ENCODE measurements at places on chromosomes 7 and 10. TPM values are rescaled to one million over a fixed set of nuclear protein-coding genes. Genes with fewer than 3 reads are reported as not detected.

- no peaks in the 10 kb centered on the region for H3K27me3 ChIP-seq
- no peak overlapping the region for H3K4me3 ChIP-seq
- no peaks in the 10 kb centered on the region for H3K36me3 ChIP-seq
- no peaks in the 10 kb centered on the region for H3K4me1 ChIP-seq
Measured at GRCh38 chr10:111131168-111131799, 54.5 kb downstream of the ADRA2A start.

- no peak overlapping the region for H3K4me3 ChIP-seq
- H3K4me1 ChIP-seq: no peaks in the 10 kb centered on the region
- no peaks in the 10 kb centered on the region for H3K36me3 ChIP-seq
- H3K27ac ChIP-seq: no peak overlapping the region
Measured at GRCh38 chr10:18282094-18282493, 141.9 kb downstream of the CACNB2 start.

DNA sequence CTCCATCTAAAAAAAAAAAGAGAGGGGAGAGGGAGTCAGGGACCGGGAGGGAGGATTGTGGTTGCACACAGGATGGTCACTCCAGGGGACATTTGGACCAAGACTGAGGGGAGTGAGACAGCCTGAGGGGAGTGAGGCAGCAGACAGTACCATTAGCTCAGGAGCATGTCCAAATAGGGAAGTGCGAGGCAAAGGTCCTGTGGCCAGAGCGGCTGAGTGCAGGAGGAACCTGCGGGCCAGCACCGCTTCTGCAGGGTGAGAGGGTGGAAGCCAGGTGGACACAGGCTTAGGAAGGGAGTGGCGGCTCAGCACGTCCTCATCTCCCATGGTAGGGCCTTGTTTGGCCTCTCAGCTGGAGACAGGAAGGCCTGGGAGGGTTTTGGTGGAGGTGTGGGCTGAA lies 48.9 kb upstream of the PFKFB3 start:
- no peak for DNase-seq
- no peaks in the 10 kb centered on the region for H3K4me1 ChIP-seq
- H3K4me3 ChIP-seq: no peak overlapping the region
- no peaks in the 10 kb centered on the region for H3K36me3 ChIP-seq

- H3K4me1 ChIP-seq: no peaks in the 10 kb centered on the region
- no peak overlapping the region for H3K4me3 ChIP-seq
- no peak overlapping the region for H3K27ac ChIP-seq
- H3K27me3 ChIP-seq: no peaks in the 10 kb centered on the region
- H3K36me3 ChIP-seq: no peaks in the 10 kb centered on the region
- DNase-seq: no peak
Measured at GRCh38 chr10:71372882-71373495, 23.7 kb upstream of the CDH23 start.

DNA sequence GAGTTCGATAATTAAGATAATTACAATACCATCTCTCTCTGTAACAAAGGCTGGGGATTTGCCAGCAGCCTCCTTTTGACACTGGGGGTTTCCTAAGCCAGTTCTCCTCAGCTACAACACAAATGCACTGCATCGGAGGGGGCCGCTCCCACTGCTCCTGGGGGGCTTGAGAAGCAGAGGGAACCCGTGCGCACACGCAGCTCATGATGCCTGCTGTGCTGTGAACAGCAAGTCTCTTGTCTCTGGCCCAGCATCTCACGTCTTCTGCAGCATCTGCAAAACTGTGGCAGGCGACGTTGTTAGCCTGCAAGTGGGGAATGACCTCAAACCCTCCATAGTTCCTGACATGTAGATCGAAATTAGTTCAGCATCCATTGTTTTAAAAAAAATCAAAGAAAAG lies 5.5 kb downstream of the VIPR2 start:
- no peaks in the 10 kb centered on the region for H3K27me3 ChIP-seq
- no peak overlapping the region for H3K27ac ChIP-seq
- no peak overlapping the region for H3K4me3 ChIP-seq
- no peaks in the 10 kb centered on the region for H3K36me3 ChIP-seq

- H3K4me3 ChIP-seq: peak overlapping the region; percentile 87
- DNase-seq: no peak
- no peaks in the 10 kb centered on the region for H3K36me3 ChIP-seq
- peaks cover 3% of the 10 kb centered on the region for H3K27me3 ChIP-seq
Measured at GRCh38 chr7:140641524-140642195, 1.0 kb upstream of the DENND2A start.

GRCh38 chr7:125127304-125127703 lies 197.7 kb upstream of the POT1 start:
- H3K27me3 ChIP-seq: no peaks in the 10 kb centered on the region
- no peak overlapping the region for H3K27ac ChIP-seq
- no peak for DNase-seq
- no peaks in the 10 kb centered on the region for H3K4me1 ChIP-seq

DNA sequence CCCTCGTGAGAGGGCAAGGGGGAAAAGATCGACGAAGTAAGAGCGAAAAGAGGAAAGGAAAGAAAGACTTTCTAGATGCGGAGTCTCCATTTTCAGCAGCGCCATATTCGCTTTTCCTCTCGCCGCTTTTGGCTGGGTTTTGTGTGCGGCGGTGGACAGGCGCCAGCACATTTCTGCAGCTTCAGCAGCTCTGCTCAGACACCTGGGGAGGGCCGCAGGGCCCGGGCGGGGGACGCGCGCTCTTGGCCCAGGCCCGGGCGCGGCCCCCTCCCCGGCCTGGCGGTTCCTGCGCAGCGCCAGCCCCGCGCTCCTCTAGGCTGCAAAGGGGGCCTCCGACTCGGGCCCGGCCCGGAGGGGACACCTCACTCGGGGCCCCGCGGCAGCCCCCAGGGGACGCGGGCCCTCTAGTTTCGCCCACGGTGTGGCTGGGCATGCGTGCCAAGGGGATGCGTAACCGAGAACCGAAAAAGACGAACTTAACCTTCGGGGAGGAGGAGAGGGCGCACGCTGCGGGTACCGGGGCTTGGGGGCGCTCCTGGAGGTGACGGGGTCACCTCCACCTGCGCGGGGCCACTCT lies 34.5 kb upstream of the EBLN1 start:
- H3K36me3 ChIP-seq: no peaks in the 10 kb centered on the region
- peak overlapping the region; percentile 98 for H3K27ac ChIP-seq
- no peaks in the 10 kb centered on the region for H3K27me3 ChIP-seq
- DNase-seq: peak; percentile 72
- H3K4me1 ChIP-seq: no peaks in the 10 kb centered on the region

DNA sequence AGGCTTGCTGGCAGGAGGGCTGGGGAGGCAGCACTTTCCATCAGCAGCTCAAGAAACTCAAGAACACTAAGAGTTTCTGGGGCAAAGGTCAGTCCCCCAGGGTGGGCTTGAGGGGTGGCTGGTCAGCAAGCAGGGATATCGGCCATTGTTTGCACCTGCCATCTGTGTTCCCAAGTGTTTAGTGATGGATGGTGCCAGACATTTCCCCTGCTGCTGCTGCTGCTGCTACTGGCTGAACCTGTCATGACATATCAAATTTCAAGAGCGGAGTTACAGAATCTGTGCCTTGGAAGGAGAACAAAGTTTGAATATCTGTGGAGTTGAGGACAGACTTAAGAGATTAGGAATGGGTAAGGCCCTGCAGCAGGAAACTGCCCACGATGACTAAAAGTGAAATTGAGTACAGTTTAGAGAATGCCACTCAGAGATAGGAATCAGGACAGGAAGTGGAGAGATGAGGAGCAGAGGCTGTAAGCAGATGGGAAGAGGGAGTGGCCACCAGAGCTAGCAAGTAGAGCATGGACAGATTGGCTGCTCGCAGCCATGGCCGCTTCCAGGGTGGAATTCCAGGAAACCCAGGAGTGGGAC lies 39.2 kb upstream of the PPP1R3C start:
- no peaks in the 10 kb centered on the region for H3K36me3 ChIP-seq
- H3K4me3 ChIP-seq: no peak overlapping the region
- H3K27me3 ChIP-seq: no peaks in the 10 kb centered on the region

DNA sequence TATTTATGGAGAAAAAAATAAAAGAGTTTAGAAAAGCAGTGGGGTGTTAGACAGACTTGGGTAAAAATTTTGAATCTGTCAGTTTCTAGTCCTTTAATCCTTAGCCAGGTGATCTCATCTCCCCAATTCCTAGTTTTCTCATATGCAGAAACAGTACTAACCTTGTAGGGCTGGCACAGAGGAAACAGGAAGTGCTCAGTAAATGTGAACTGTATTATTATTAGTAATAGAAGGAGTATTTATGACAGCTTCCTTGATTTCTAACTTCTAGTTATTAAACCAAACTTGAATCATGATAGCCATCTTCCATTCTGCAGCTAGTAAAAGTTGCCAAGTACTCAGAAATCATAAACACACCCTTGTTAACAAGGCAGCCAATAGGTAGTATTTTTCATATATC lies 12.5 kb downstream of the TBX20 start:
- no peak overlapping the region for H3K27ac ChIP-seq
- DNase-seq: no peak
- H3K4me1 ChIP-seq: no peaks in the 10 kb centered on the region
- H3K27me3 ChIP-seq: peaks cover under 1% of the 10 kb centered on the region
- H3K36me3 ChIP-seq: no peaks in the 10 kb centered on the region
- no peak overlapping the region for H3K4me3 ChIP-seq

GRCh38 chr7:38360776-38361175 lies 87.3 kb upstream of the TARP start:
- no peaks in the 10 kb centered on the region for H3K4me1 ChIP-seq
- H3K27me3 ChIP-seq: no peaks in the 10 kb centered on the region
- DNase-seq: no peak
- H3K36me3 ChIP-seq: no peaks in the 10 kb centered on the region
- H3K27ac ChIP-seq: no peak overlapping the region

DNA sequence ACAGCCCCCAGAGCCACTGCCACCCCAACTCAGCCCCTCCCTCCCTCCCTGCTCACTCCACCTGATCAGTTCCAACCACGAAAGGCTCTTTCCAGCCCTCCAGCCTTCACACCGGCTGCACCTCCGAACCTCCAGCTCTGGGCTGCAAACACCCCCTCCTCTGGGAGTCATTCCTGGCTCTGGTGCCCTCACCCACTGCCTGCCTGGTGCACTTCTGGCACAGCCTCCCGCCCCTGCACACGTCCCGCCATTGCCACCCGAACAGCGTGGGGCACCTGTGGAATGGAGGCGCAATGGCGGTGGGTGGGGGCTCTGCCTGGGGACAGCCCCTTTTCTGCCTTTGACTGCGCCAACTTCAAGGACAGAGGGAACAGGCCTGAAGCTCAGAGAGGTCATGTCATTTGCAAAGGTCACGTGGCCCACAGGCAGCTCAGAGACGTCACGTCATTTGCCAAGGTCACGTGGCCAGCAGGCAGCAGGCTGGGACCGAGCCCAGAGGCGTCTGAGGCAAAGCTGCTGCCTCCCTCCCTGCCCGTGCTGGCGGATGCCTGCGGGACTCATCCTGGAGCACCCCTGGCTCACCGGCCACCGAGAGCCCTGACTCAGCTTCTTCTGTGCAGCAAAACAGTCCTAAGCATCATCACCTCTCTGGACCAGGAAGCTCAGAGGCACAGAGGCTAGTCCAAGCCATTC lies 76.0 kb upstream of the DNAAF5 start:
- H3K27ac ChIP-seq: no peak overlapping the region
- no peaks in the 10 kb centered on the region for H3K4me1 ChIP-seq
- H3K4me3 ChIP-seq: no peak overlapping the region
- peak; percentile 26 for DNase-seq
- no peaks in the 10 kb centered on the region for H3K36me3 ChIP-seq
- no peaks in the 10 kb centered on the region for H3K27me3 ChIP-seq

GRCh38 chr10:19412531-19412930 lies 363.9 kb downstream of the MALRD1 start:
- H3K4me1 ChIP-seq: no peaks in the 10 kb centered on the region
- no peak for DNase-seq
- no peaks in the 10 kb centered on the region for H3K36me3 ChIP-seq
- H3K27me3 ChIP-seq: no peaks in the 10 kb centered on the region
- H3K4me3 ChIP-seq: no peak overlapping the region
- H3K27ac ChIP-seq: no peak overlapping the region

GRCh38 chr7:74143383-74143782 lies 30.8 kb upstream of the EIF4H start:
- no peaks in the 10 kb centered on the region for H3K27me3 ChIP-seq
- no peak for DNase-seq
- no peaks in the 10 kb centered on the region for H3K36me3 ChIP-seq

UBN2 gene
- total RNA-seq: 23.0 TPM

SKIDA1 gene
- 4.9 TPM for total RNA-seq

AGBL3 gene
- total RNA-seq: 1.3 TPM

SFTPD gene
- total RNA-seq: 0.97 TPM

PLAC9 gene
- 91.7 TPM for total RNA-seq

TAS2R5 gene
- 5.9 TPM for total RNA-seq

HHEX gene
- total RNA-seq: 33.2 TPM

VSTM4 gene
- 25.0 TPM for total RNA-seq

Data from uterus (tissue), 4 donors.